ENCODE measurements at places on chromosomes 16 and 17.

GRCh38 chr16:30472328-30472942 lies at the start of gene ITGAL:
TSS of gene ITGAL (plus strand) at chr16:30472742. CDS start at chr16:30472838, 96 bp downstream.
- peak; percentile 84 for DNase-seq

- no peak for DNase-seq
Observed at GRCh38 chr17:44844390-44844830, 3.3 kb upstream of the HIGD1B start.

- no peak for DNase-seq
Observed at GRCh38 chr16:143047-143446, 4.6 kb upstream of the NPRL3 start.

GRCh38 chr17:56665864-56666263 lies 72.4 kb downstream of the NOG start:
- no peak for DNase-seq

- DNase-seq, result no peak
Observed at GRCh38 chr17:30376621-30377452, 1.9 kb upstream of the CPD start.

GRCh38 chr17:75020331-75021110 lies 8.1 kb downstream of the MRPL58 start:
- DNase-seq, result no peak

DNA sequence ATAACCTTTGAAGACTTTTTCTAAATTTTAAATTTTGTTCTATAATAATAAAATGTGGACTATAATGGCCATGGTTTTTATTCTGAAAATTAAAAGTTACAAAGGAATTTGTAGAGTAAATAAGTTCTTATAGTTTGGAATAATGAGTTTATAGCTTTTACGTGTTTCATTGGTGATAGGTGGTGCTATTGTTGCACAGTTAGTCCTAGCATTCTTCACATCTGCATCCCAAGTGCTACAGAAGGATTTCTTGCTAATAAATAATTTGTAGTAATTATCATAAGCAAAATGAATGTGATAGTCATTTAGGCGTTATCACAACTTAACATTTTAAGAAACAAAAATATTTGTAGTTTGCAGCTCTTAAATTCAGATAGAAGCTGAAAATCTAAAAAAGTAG lies 67.9 kb downstream of the BCAS3 start:
- no peak for DNase-seq

DNA sequence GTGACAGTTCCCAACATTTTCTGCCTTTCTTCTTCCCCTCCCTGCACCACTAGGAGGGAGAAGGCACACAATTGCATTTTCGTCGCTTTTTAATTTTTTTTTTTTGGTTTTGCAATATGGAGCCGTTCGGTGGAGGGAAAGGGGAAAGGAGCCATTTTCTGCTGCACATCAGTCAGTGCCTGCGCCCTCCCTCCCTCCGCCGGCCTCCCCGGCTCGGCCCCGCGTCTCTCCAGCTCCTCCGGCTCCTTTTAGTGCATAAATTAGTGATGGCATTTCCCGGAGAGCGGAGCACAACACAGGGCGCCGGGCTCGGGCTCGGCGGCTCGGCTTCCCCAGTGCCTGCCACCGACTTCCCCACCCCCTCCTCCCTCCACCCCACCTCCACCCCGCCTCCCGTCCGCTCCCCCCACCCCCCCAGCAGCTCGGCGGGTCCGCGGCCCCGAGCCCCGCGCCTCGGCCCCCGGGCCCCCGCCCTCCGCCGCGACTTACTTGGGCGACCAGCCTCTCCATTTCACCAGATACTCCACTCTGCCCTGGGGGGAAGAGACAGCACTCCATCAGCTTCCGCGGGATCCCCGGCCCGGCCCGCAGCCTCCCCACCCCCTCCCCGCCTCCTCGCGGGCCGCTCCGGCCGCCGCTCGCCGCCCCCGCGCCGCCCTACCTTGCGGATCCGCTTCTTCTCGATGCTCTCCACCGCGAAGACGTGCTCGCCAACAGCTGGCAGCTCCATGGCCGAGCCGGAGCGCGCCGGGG lies 542 bp downstream of the CBX4 start:
- DNase-seq, result peak; percentile 70

GRCh38 chr17:58007781-58008706 lies 998 bp upstream of the SRSF1 start:
- DNase-seq, result no peak

- DNase-seq, result no peak
Observed at GRCh38 chr16:4531811-4532210, 6.8 kb downstream of the CDIP1 start.

DNA sequence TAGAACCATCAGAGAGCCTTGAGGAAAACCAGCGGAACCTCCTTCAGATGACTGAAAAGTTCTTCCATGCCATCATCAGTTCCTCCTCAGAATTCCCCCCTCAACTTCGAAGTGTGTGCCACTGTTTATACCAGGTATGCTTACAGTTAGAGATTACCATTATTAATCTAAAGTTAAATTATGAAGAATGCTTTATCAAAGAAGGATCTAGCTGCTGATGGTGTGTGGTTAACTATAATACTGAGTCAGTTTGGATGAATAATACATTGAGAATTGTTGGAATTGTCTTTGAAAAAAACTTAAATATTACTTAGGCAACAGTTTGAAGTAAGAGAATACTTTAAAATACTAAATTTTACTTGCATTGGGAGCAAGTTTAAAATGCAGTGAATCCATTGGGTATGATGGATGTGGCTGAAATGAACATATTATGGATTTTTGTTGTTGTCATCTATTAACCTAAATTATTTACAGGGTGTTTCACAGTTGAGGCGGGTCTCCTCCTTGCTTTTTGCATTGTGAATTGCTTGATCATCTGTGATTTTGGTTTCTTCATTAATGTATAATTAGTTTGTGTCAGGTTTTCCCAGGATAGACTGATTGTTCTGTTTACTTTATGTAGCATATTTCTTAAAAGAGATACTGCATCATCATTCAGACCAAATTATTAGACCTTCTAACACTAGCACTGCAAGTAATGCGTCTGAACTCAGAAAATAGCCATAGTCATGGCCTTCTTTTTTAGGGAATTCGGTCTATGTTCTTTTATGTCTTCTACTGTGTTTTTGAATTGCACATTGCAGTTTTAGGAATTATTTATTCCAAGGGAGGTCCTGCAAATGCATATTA lies 47.8 kb downstream of the OMG start:
- no peak for DNase-seq

DNA sequence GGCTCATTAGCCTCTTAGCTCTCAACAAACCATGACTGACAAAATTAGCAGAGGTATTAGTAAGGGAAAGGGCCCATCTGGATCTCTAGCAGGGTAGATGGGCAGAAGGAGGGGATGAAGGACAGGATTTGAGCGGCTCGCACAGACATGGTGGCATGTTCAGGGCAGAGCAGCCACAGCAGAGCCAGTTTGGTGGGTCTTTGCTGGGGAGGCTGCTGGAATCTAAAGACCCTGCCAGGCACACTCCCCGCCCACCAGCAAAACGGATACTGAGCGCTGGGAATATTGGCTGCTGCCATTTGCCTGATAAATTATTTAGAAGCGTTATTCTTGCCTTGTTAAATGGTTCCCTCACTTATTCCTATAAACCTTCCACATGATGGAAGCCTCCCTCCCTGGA lies 20.7 kb upstream of the NAT9 start:
- no peak for DNase-seq

- no peak for DNase-seq
Observed at GRCh38 chr17:12231355-12231682, 210.6 kb downstream of the MAP2K4 start.

GRCh38 chr17:82794781-82795482 lies 43.1 kb downstream of the TBCD start:
- DNase-seq, result no peak

- peak; percentile 52 for DNase-seq
Observed at GRCh38 chr16:80932708-80933095, 74.0 kb downstream of the CMC2 start.

DNA sequence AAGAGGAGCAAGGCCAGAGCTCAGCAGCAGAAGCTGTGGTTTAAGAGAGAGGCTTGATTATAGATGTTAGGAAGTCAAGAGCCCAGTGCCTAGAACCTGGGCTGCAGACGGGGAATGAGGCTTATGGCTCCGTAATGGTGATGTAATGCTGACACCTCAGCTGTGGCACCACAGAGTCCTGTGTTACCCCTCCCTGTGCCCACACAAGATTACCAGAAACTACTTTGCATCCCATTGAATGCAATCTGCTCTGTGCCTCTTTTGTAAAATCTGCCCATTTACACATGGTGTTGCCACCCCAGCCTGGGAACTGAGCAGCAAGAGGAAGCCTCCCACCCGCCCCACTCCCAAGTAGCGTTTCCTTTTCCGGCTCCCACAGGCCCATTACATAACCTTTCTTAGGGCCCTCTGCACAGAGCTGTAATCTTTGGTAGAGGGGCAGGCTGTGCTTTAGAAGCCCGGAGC lies 57.0 kb downstream of the PITPNC1 start:
- peak; percentile 75 for DNase-seq

DNA sequence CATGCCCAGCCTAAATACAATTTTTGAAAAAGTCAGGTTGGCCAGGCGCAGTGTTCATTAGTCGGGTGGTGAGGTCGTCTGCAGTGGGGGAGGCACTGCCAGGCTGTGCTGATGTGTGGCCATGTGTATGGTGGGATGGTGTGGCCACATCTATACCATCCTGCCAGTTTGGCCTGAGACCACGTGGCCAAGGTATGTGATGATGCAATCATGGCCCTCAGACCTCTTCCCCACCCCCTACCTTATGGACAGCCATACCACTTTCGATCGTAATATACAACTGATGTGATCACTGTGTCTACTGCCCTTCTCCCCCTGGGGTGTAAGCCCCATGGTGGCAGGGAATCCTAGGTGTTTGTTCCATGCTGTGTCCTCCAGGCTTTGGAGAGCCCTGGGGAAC lies 23.7 kb downstream of the SBK1 start:
- DNase-seq, result peak; percentile 11

- no peak for DNase-seq
Observed at GRCh38 chr16:54425681-54426552, 139.3 kb upstream of the IRX3 start.

GRCh38 chr17:18280766-18281371 lies 20.4 kb downstream of the MIEF2 start:
- DNase-seq, result no peak

GRCh38 chr16:84084570-84085270 lies 32.0 kb downstream of the MBTPS1 start:
- peak; percentile 70 for DNase-seq

GRCh38 chr16:62853887-62854286 lies 817.6 kb upstream of the CDH8 start:
- DNase-seq, result no peak

DNA sequence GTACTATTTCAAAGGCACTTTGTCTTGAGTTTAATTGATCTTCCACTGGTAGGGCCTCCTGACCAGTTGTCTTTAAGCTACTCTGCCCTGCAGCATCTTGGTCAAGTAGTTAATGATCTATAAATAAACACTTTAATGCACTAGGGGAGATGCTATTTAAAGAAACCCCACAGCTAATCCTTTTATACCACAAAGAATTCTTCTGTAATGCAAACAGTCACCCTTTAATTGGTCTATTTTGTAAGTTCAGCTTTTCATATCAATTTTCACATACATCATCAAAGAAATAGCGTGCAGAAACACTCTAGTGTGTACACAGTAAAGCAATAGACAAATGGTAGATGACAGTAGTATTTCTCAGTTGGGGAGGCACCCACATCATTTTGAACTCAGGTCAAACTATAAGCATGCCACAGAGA lies 70.3 kb downstream of the PMP22 start:
- DNase-seq, result no peak

- DNase-seq, result no peak
Observed at GRCh38 chr16:81711657-81712319, 67.3 kb upstream of the PLCG2 start.

- no peak for DNase-seq
Observed at GRCh38 chr16:49049644-49050043, 232.0 kb downstream of the CBLN1 start.

GRCh38 chr17:6245301-6246177 lies 175.4 kb downstream of the WSCD1 start:
- no peak for DNase-seq
